ENCODE measurements at places on chromosomes 5 and 9. TPM values are rescaled to one million over a fixed set of nuclear protein-coding genes. Genes with fewer than 3 reads are reported as not detected.
A peak's percentile ranks its signal among the peaks of the same experiment; 100 is the strongest.

DNA sequence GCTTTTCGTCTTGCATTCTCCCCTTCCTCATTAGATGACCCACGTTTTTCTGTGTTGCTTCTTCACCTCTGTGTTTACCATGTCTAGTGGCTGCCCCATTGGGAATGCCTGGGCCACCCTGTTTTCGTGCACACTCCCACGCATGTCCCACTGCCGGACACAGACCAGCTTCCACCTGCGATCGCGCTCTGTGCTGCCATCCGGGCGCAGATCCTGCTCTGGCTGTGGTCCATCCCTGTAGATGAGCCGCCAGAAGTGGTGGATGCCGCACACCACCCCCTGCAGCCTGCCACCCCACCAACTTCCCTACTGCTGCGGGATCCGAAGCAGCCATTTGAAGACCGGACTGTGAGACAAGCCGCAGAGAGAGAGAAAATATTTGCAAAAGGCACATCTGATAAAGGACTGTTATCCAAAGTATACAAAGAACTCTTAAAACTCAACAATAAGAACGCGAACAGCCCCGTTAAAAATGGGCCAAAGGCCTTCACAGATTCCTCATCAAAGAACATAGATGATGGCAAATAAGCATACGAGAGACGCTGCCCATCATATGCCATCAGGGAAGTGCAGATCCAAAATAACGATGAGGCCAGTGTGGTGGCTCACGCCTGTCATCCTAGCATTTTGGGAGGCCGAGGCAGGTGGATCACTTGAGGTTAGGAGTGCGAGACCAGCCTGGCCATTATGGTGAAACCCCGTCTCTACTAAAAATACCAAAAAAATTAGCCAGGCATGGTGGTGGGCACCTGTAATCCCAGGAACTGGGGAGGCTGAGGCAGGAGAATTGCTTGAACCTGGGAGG lies 163.7 kb downstream of the COL23A1 start:
- no peak for DNase-seq

- peak; percentile 34 for DNase-seq
Observed at GRCh38 chr5:72531496-72532190, 24.4 kb upstream of the ZNF366 start.

FAM169A gene
- 3.7 TPM for polyA plus RNA-seq

PAEP gene
- polyA plus RNA-seq = 0.09 TPM

GRCh38 chr5:74499256-74500050 lies 141.1 kb downstream of the ENC1 start:
- DNase-seq = peak; percentile 43

DNA sequence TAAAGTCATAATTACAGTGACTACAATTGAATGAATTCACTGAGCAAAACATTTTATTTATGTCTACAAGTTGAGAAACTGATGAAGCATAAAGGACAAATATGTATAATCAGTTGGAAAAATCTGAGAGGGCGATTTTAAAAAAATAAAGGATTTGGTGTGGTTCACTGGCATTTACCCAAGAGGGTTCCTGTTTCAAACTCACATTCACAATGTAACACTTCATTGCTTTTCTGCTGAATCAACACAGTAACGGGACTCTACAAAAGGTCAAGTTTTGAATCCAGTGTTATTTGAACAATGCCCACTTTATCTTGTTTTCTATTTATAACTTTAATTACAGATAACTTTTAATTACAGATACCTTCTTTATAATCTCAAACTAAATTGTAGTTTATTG lies 138.6 kb downstream of the NUDT12 start:
- no peak for DNase-seq

DNA sequence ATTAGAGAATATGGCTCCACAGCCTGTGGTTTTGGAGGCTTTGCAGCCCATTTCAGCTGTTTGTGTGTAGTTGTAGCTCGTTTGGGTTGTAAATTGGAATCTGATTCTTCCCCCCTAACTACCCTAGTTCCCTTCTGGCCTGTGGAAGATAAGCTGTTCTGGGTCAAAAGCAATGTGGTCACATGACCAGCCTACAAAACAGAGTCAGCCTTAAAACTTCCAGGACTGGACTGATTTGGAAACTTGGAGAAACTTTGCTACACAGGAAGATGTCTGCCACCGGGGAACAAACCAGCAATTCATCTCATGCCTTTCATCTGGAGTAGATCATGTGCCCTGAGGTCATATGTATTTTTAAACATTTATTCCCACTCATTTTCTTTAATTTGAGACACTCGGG lies 83.8 kb downstream of the DAPK1 start:
- DNase-seq = no peak

Measured in large intestine (tissue), 12 donors.